ENCODE measurements at places on chromosomes 1 and 21.

GRCh38 chr1:33721301-33721815 is 142.5 kb upstream of the HMGB4 start:
- DNase-seq = no peak

GRCh38 chr1:53552981-53553733 is 94.0 kb downstream of the DMRTB1 start:
- DNase-seq = no peak

- DNase-seq = peak; percentile 39
Measured at GRCh38 chr1:2300004-2300771, 72.1 kb downstream of the SKI start.

GRCh38 chr1:97209381-97209957 is 487.9 kb downstream of the PTBP2 start:
- peak; percentile 25 for DNase-seq

DNA sequence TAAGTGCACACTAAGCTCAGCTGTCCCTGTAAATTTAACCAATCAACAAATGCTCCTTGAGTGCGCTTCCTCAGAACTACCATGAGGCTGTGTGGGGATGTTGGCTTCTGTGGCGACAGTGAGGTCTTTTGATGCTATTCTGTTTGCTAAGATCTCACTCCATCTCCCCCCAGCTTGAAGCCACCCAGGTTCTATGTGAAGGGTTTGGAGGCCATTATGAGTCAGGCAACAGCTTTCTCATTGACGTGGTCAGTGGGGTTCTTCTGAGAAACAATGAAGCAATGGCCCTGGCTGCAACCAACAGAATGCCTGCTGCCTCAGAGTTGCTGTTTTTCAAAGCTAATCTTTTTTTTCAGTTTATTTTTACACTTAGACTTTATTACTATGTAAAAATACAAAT is 205.5 kb downstream of the PTBP2 start:
- DNase-seq = no peak

- DNase-seq = no peak
Measured at GRCh38 chr1:190949939-190950338, 472.3 kb upstream of the BRINP3 start.

GRCh38 chr1:54557671-54558355 is 9.8 kb downstream of the ACOT11 start:
- peak; percentile 37 for DNase-seq
